ENCODE measurements at places on chromosomes 4 and X.
A peak's percentile ranks its signal among the peaks of the same experiment; 100 is the strongest.

DNA sequence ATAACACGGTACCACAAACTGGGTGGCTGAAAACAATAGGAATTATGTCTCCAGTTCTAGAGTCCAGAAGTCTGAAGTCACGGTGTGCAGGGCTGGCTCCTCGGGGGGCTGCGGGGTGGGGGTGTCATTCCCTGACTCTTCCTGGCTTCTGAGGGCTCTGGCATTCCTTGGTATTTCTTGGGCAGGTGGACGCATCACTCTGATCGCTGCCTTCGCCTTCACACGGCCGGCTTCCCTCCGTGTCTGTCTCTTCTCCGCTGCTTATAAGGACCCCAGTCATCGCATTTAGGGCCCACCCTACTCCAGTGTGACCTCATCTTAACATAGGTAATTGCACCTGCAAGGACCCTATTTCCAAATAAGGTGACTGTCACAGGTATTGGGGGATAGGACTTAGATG lies 134.6 kb downstream of the CPZ start:
- DNase-seq, result no peak

DNA sequence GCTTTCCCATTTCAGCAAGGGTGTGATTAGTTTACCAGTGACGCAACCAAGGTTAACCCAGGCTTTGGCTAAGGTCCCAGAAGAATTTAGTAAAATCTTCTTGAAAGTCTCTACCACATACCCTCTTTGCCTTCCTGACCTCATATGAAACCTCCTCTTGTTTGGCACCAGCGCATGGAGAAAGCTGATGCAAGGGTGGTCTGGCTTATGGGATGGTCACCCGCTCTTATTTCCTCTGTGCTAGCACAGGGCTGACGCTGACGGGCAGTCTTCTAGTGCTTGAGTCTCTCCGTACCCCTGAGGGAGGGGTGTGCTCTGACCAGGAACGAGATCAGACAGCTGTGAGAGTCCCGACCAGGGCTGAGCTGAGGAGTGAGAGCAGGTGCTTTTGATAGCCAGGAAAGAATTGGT lies 137.6 kb downstream of the TENM3 start:
- DNase-seq, result no peak

- DNase-seq, result no peak
These were observed 211.8 kb upstream of the PSAPL1 start for GRCh38 chr4:7646384-7647061.

DNA sequence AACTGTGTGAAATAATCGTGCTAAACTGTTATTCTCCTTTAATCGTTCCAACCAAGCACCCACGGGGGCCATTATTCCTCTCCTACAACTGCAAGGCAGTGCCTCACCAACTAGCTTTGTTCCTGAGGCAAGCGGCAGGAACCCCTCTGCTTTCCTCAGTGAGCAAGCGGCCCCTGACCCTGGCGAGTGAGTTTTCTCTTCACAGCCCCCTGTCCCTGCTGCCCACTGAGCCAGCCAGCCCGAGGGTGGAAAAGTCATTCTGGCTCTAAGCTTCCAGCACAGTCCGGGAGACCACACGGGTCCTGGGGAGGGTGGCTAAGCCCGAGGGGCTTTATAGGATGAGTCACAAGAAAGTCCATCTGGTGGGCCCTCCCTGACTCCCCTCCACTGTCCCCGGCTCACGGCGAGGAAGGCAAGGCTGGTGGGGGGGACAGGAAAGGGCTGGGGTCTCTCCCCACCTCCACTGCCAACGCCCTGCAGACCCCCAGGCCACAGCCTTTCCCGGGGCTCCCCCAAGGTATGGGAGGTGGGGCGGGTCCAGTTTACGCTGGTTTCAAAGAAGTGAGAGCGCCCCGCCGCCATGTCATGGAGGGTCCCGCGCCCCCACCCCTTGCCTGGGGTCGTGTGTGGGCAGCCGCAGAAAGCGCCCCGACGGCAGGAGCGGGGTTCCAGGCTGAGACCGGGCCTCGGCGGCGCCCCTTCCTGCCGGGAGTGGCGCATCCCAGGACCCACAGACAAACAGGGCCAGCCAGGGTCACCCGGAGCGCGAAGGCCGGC lies 45.0 kb downstream of the CPLX1 start:
- no peak for DNase-seq

DNA sequence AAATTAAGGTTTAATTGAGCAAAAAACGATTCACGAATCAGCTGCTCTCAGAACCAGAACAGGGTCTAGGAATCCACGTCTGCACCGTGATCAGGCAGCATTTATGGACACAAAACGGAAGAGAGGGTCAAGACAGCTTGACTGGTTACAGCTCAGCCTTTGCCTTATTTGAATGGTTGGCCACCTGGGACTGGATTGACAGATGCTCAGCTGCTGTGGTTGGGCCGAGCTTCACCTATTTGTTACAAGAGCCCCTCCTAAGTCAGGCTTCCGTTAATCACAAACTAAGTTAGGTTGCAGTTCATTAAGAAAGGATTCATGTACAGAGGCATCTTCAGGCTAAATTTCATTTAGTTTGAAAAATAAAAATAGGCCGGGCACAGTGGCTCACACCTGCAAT lies 50.6 kb upstream of the MAN2B2 start:
- DNase-seq, result no peak

DNA sequence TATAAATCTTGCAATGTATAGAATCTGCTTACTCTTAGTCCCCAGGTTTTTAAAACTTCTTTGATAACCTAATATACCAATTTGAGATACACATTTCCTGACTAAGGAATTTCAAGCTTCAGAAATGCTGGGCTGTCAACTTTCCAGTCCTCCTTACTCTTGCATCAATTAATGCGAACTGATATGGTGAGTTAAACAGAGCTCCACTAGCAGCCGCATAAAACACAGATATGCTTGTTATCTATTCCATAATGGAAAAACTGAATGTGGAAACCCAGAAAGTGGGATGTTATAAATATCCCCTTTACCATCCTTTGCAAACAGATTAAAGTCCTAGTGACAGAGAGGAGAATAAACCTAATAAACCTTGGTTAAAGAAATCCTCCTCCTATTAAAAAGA lies 1913.7 kb downstream of the STIM2 start:
- DNase-seq, result no peak

GRCh38 chr4:1077711-1078477 lies 35.5 kb downstream of the RNF212 start:
- no peak for DNase-seq

DNA sequence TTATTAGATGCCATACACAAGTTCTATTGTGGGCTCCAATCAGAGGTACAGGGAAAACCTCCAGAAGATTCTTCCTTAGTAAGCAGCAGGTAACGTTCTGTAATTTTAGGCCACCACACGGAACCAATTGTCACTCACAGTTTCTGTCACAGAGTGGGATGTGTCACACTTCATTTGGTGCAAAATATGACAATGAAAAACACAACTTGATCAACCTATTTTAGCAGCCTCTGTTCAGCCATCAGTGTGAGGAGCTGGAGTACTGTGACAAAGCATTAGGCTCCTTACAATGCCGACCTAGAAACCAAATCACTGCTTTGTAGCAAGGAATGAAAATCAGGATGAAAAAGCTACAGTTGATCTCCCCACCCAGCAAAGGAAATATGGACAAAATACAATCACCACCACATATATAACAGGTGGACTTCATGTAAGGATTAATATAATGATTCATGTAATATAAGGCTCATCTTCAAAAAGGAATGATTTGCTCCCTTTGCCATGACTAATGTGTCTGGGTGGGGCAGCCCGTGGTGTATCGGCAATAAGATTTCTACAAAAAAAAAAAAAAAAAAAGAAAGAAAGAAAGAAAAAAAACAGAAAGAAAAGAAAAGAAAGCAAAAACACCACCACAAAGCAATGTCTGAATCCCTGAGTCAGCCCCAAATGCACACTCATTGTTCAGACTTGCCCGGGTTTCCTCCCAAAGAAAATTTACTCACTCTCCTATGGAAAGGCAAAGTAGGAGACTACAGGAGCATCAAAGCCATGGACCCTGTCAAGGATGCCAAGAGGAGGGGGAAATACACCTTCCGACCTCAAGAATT lies 36.0 kb downstream of the SLC9A7 start:
- DNase-seq, result no peak

GRCh38 chr4:73730292-73730691 lies 10.1 kb upstream of the CXCL8 start:
- DNase-seq, result peak; percentile 49

- no peak for DNase-seq
These were observed 48.7 kb upstream of the HELT start for GRCh38 chr4:184969610-184970009.

Data from SHP77 (cell line).